Heart left ventricle (tissue), 16 donors: ENCODE measurements at places on chromosomes 12 and 14. TPM values are rescaled to one million over a fixed set of nuclear protein-coding genes. Genes with fewer than 3 reads are reported as not detected.

Gene LPAR5
- total RNA-seq = 7.9 TPM

Gene CYP27B1
- 0.19 TPM for total RNA-seq

- H3K36me3 ChIP-seq = no peaks in the 10 kb centered on the region
- no peaks in the 10 kb centered on the region for H3K4me1 ChIP-seq
- H3K4me3 ChIP-seq = no peak overlapping the region
- no peak overlapping the region for H3K27ac ChIP-seq
Measured at GRCh38 chr14:44812672-44813071, 149.1 kb downstream of the KLHL28 start.

GRCh38 chr14:21231020-21231652 lies 38.1 kb downstream of the HNRNPC start:
- DNase-seq = no peak
- peaks cover 64% of the 10 kb centered on the region for H3K4me1 ChIP-seq
- peaks cover 10% of the 10 kb centered on the region for H3K36me3 ChIP-seq

- H3K4me3 ChIP-seq = no peak overlapping the region
- H3K27me3 ChIP-seq = no peaks in the 10 kb centered on the region
- H3K36me3 ChIP-seq = no peaks in the 10 kb centered on the region
- H3K27ac ChIP-seq = no peak overlapping the region
- no peak for DNase-seq
Measured at GRCh38 chr14:77037938-77038568, 9.5 kb upstream of the IRF2BPL start.

DNA sequence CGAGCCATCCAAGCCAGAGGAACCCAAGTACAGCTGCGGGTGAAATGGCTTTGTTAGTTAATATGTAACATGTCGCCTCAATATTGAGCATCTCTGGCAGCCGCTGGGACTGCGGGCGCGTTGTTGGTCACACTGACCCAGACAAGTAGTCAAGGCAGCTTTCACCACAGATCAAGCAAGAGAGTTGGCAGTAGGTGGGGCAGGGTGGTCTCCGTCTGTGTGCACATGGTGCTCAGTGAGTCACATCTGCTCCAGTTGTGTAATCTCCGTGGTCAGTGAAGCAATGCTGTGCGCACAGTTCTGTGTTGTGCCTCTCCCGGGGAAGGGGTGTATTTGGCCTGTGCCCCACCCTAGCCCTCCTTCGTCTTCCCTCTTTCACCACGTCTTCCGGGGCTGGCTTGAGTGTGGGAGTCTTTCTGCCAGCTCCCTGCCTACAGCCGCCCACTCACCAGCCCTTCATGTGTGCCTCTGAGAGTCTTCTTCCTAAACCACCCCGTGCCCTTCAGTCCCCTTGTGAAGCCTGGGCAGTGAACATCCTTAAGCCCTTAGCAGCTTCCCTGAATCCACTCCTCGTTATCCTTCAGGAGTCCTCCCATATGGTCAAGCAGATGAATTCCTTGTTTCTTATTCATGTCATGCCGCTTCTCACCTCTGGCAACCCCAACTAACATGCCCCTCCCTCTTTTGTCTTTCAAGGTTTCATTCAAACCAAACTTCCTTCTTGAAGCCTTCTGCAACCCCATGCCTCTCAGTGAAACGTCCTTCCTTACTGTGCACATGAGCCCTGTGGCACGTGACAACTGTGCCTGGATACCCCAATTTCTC lies 242.1 kb downstream of the CACNA1C start:
- no peaks in the 10 kb centered on the region for H3K36me3 ChIP-seq
- H3K27ac ChIP-seq = no peak overlapping the region
- H3K27me3 ChIP-seq = no peaks in the 10 kb centered on the region
- peak; percentile 49 for DNase-seq
- H3K4me3 ChIP-seq = no peak overlapping the region
